ENCODE measurements at places on chromosomes 1 and 21.

DNA sequence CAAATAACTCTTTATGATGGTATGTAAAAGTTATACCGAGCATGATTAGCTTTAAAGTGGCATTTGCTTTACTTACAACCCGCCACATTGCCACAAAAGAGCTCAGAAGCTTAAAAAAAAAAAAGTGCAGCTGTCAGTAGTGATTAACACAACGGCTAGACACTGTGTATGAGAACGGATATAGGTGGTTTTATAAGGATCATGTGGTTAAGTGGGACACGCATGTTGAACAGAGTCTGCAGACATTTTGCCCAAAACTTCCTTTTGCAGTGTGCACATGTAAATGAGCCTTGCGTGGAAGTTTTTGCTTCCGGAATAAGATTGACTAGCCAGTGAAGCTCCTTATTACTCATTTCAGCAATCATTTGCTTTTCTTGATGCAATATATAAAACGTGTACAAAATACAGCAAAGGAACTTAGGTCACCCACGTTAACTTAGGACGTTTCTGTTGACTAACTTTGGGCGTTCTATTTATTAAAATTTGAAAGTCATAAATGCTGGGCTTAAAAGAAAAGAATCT, 58.7 kb upstream of the RGS1 start:
- DNase-seq, result no peak

GRCh38 chr1:18160290-18160942, 52.8 kb downstream of the IGSF21 start:
- no peak for DNase-seq

- DNase-seq, result no peak
These were observed 274.3 kb upstream of the CAMK1G start for GRCh38 chr1:209309198-209309597.

GRCh38 chr1:202315576-202316168, 26.1 kb downstream of the UBE2T start:
- DNase-seq, result peak; percentile 57

DNA sequence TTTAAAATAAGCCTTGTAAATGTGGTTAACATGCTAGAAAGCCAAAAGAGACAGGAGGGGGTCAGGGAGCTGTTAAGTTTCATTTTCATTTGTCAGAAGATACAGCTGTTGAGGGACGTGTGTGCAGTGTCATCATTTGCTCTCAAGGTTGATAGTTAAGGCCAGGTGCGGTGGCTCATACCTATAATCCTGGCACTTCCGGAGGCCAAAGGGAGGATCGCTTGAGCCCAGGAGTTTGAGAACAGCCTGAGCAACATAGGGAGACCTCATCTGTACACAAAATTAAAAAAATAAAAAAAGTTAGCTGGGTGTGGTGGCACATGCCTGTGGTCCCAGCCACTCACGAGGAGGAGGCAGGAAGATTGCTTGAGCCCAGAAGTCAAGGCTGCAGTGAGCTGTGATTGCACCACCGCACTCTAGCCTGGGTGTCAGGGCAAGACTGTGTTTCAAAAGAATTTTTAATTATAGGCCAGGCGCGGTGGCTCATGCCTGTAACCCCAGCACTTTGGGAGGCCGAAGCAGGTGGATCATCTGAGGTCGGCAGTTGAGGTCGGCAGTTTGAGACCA, 22.7 kb downstream of the ZBTB8OS start:
- no peak for DNase-seq

DNA sequence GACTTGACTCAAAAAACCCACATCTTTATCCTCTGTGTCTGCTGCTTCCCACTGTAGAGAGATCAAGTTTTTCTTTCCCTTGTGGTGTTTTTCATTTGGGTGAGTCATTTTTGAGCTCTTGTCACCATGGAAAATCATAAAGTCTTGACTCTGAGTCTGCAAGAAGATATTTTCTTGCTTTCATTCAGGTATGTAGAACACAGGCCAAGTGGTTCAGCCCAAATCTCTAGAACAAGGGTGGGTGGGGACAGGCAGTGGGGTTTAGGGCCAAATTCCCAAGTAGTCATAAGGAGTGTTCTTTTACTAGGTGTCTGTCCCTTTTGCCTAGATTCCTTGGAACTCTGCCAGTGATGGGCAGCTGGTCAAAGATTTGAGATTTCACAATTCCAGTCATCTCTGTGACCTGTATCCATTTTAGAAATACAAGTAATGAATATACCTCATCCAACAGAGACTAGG, 21.5 kb upstream of the ARHGAP29 start:
- DNase-seq, result no peak

DNA sequence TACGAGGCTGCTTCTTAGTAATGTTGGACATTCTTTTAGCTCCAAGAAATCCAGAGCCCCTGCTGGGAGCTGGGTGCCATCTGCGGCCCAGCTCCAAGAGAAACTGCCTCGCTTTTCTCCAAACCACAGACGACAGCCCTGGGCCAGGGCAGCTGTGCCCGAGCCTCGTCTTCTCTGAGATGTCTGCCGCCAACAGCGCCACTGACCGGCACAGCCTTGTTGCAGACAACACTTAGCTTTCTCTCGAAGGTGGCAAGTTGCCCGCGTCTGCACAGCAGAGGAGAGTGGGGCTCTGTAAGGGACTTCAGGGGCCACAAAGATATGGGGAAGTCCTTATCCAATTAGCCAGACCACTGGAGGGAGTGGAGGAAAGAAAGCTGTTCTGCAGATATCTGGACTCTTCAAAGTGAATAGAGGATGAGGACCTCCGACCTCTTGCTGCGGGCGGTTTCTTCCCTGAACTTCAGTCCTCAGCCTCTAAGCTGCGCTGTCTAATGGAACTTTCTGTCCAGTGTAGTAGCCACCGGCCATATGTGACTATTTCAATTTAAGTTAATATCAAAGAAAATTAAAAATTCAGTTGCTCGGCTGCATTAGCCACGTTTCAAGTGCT, 63.9 kb upstream of the DISP3 start:
- no peak for DNase-seq

DNA sequence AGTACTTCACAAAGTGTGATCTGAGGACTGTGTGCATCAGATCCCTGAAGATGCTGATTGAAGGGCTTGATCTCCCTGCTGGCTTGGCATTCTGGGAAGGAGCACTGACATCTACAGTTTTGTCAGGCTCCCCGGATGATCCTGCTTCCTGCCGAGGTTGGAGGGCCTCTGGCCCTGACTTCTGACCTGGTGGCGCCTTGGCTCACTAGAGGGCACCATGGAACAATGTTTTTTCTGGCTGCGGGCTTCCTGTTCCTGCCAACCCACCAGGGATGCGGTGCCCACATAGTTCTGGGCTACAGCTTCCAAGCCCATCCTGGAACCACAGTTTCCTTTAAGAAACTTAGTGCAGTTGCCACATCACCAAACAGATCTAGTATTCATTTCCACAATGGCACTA, 38.8 kb upstream of the RASAL2 start:
- no peak for DNase-seq

GRCh38 chr1:44802306-44803061, 2.3 kb downstream of the PLK3 start:
- no peak for DNase-seq

- DNase-seq, result no peak
These were observed 86.3 kb downstream of the NKAIN1 start for GRCh38 chr1:31153423-31153822.

DNA sequence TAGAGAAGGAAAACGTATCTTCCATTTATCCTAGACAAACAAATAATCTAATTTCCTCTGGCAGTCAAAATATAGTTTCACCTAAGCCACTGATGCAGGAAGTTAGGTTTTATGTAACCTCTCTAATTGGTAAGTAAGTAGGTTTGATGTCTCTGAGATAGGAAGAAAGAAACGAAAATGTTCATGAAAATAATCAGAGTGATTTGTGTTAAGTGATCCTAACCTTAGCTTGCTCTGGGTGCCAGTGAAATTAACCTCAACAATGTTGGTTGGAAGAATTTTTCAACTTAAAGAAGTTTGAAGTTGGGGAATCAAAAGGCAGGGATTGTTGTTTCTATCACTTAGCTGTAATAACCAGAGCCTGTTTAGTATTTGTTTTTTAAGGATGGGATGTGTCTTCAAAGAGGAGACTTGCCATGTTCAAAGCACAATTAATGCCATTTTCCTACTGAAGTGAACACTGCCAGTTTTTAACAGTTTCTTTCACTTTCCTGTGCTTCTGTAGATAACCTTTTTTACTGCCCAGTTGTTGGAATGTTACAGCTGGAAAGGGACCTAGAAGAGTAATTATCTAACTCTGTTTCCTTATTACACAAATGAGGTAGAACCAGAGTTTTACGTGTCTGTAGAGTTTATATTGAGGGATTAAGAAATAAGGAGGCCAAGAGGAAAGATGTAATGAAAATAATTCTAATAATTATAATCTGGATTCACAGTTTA, 18.4 kb downstream of the HIPK1 start:
- no peak for DNase-seq

DNA sequence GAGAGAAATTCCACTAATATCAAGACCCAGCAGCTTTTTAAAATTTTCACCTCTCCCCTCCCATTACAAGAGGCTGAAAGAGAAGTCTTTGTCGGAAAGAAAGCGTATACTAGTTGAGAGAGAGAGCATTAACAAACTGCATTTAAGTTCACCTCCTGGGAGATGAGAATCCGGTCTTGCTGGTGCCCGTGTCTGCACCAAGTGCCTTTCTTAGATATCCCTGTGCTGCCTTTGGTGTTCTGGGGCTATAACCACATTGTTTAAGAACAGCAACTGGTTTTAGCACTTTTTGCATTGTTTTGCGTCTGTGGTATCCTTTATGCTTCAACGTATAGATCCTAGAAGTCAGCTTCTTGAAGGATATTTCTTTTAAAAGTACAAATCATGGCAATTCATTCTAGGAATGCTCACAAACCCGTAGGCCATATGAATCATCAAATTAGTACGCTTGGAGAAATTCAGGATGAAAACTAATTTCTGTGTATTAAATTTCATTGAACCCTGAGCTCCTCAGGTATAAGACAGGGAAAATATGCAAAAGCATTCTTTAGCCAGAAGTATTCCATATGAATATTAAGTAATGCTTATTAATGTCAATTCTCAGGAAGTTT, 3.4 kb upstream of the RPE65 start:
- no peak for DNase-seq

GRCh38 chr1:39080831-39081270, 54.7 kb downstream of the NDUFS5 start:
- DNase-seq, result no peak

DNA sequence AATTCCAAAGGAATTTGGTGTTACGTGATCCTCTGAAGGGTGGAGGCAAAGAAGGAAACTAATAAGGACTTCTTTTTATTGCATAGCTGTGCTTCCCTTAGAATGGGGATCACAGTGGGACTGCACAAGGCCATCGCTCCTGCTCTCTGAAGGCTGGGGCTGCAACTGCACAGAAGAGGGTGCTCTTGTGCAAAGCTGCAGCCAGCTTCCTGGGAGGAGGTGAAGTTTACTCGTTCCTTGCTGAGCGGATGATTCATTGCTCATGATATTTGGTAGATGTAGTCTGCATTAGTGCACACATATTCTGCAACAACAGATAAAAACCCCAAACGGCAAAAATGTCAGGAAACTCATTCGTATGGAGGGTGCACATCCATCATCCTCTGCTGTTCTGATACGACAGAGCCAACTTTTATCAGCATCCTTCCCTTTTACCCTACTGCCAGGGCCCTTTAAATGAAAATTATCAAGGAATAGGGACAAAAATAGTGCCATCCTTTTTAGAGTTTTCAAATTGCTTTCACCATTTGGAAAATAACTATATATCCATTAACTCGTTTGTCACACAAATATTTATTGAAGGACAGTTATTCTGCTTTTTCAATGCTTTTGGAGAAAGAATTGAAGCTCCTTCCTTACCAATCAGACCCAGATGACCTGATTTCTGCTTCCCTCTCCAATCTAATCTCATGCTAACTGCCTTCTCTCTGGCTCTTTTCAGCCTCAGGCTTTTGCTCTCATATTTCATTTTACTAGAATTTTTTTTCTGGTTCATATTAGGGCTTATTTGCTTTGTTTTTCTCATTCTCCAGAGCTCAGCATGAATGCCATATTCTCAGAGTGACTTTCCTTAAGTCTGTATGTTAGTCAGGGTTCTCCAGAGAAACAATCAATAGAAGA, 263.6 kb downstream of the DUSP10 start:
- peak; percentile 16 for DNase-seq

GRCh38 chr1:202164271-202165037, 4.1 kb upstream of the PTPN7 start:
- no peak for DNase-seq

DNA sequence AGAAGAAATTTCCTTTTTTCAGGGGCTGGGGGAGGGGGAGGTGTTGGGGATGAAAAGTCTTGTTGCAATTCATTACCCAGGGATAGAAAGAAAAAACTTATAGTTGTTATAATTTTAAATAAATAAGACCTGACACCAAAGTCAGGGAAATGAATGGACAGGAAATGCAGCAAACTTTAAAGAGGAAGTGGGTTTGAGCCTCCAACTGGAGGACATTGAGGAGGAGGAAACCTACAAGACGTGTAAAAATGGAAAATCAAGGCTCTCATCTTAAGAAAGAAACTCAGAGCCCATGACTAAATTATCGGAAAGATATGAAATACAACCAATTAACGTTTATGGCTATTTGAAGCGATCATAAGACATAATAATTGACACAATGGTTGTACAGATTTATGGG, 54.4 kb downstream of the NIBAN1 start:
- no peak for DNase-seq

DNA sequence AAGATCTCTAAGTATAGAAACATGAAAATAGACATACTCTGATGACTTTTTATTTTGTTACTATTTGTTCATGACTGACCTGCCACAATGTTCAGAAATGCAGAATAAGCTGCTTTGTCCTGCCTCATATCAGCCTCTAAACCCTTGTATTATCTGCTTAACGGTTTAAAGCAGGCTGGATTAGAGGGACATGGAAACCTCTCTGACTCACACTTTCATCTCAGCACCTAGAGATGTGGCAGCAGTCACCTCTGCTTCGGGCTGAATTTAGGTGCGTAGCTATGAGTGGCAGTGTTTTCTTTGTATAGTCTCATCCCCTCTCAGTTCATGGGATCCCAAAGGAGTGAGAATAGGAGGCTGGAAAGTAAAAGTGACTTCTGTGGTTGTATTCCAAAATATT, 255.4 kb downstream of the RGS7 start:
- DNase-seq, result no peak

DNA sequence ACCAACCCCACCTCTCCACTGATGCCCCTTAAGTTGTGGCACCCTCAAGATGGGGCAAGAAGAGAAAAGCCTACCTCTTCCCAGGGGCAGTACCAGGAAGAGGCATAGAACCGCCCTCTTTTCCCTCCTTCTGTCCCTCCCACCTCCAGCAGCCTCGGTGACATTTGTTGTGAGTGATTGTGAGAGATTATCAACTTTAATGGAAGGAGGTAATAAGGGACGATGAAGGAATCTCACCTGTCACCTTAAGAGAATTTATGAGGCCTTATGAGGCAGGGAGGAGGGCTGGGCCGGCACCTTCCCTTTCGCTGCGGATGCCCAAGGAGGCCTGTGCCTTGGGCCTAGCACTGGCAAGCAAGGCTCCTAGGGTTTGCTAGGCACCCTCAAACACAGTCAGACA, 1.4 kb upstream of the ADGRB2 start:
- DNase-seq, result no peak
